ENCODE measurements at places on chromosomes 12 and 14.

- DNase-seq: no peak
Observed at GRCh38 chr12:12282761-12283425, 16.0 kb upstream of the LRP6 start.

- no peak for DNase-seq
Observed at GRCh38 chr12:92130999-92131398, 14.6 kb downstream of the BTG1 start.

DNA sequence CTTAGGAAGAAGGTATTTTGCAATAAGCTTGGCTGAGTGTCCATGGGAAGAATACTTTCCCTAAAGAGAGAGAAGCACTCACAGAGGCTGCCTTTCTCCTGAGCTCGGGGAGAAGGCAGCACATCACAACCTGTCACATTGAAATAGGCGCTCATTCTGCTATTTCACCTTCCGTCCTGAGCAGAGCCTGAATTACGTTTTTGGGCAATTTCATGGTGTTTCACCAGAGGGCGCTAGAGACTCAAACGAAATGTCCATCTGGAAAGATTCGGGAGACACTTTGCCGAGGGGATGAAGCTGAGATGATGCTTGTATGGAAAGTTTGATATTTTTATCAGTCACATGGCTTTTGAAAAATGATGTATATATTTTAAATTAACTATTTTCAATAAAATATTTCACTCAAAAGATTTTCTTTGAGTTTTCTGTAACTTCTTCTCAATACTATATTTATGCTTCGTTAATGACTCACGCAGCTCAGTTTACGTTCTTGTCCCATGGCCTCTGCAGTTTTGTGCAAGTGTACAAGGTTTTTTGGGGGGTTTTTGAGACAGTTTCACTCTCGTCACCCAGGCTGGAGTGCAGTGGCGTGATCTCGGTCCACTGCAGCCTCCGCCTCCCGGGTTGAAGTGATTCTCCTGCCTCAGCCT lies 17.4 kb upstream of the B4GALNT3 start:
- peak; percentile 27 for DNase-seq

- DNase-seq: no peak
Observed at GRCh38 chr12:11653215-11653753, 3.8 kb downstream of the ETV6 start.

- DNase-seq: no peak
Observed at GRCh38 chr14:33457617-33458016, 493.3 kb downstream of the EGLN3 start.

DNA sequence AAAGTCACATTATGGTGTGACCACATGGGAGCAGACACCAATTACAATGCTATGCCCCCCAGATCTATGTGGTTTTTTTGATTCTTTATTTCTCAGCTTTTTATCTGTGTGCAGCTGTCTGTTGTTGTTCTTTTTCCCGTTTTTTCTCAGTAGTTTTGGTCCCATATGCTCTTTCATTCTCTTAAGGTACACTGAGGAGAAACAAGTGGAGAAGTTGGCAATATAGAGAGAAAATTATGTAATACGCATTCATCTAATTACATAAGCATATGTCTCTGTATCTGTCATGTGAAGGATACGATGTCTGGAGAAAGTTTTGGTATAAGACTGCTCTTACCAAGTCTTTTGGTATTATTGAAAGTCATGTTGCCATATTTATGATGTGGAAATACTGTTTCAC lies 819.0 kb downstream of the NRXN3 start:
- DNase-seq: no peak

DNA sequence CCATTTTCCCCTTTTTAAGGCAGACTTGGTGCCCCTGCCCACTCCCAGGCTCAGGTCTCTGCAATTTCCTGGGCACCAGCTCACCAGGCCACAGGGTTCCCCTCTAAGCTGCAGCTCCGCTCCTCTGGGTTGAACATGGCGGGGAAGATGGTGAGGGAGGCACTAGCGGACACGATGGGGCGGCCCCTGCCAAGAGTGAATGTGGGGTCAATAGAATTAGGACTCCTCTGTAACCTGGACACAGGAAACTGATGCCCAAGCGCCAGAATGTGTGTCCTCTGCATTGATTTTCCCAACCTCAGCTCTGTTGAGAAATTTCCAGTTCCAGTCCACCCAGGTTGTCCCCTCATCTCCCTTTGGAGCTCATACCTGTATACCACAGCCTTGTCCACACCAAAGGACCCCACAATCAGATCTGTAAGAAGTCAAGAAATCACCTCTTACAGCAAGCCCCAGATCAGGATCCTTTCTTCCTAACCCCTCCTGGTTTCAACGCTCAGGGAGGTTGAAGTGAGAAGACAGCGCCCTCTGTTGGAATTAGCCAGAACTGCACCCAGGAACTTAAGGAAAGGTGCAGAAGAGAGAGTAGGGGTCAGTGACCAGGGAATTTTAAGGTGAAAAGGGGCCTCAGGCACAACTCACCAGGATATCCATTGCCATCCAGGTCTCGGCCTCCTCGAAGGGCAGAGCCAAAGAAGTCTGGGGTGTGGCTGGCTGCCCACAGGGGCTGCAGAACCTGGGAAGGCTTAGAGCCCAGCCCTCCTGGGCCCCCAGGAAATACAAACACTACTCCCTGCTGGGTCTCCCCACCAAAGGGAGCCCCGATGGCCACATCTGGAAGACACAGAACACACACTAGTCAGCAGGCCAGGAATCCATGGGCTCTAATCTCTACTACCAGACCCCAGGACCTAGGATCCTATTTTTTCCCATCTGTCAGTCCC lies 14.7 kb downstream of the ITGA5 start:
- no peak for DNase-seq

- DNase-seq: no peak
Observed at GRCh38 chr12:66598079-66598478, 80.8 kb downstream of the GRIP1 start.

DNA sequence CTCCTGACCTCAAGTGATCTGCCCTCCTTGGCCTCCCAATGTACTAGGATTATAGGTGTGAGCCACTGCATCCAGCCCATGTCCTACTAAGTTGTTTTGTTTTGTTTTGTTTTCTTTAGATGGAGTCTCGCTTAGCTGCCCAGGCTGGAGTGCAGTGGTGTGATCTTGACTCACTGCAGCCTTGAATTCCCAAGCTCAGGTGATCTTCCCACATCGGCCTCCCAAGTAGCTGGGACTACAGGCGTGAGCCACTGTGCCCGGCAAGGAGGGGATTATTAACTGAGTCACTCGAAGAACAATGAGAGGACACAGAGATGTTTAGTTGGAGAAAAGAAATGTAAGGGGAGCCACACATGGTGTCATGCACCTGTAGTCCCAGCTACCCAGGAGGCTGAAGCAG lies 18.0 kb upstream of the ERBB3 start:
- no peak for DNase-seq

DNA sequence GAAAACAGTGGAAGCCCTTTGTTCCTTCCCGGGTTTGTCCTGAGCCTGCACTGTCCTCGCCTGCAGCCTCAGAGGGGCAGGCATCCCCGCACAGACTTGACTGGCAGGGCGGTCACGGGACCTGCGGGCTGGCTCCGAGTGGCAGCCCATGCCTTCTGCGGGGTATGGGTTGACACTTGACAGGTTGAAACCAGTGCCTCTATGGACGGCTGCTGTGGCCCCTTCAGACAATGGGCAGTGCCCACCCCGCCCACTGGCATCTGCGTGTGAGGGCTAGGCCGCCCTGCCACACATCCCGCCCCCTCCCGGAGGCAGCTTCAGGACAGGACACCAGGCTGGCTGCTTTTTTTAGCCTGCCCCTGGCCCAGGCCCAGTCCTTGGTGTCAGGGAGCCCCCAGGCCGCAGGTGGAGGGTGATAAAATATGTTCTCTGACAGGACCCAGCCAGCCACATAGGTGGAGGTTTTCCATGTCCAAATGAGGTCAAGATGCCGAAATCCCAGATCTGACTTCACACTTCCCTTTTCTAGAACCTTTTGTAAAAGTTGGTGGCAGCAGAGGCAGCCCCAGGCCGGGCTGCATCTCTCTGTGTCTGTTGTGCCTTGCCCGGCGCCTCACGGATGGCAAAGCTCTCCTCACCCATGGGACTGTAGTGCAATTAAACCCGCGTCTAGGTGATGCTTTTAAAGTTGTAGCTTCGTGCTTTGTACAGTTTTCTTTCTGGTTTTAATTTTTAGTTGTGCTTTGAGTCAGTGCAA lies 10.0 kb downstream of the ANKRD9 start:
- no peak for DNase-seq

DNA sequence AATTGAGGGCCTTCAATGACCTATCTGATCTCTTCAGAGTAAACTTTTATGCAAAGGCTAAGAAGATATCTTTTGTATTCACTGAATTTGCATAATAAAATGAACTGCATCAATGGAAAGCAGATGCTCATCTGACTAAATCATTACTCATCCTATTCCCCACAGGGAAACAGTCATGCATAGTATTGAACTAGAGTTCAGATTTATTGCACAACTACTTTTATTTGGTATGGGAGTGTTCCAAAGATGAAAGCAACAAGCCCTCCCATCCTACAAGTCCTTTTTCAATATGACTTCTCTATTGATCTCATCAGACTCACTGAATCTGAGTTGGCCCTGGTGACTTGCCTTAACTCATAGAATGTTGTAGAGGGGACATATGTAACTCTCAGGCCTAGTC lies 159.8 kb downstream of the KITLG start:
- DNase-seq: no peak

GRCh38 chr12:565589-566105 lies 97.6 kb downstream of the NINJ2 start:
- DNase-seq: no peak

- no peak for DNase-seq
Observed at GRCh38 chr12:68175557-68176061, 16.1 kb upstream of the IFNG start.

GRCh38 chr14:39568809-39569538 lies 136.7 kb upstream of the FBXO33 start:
- no peak for DNase-seq

- DNase-seq: no peak
Observed at GRCh38 chr12:52209321-52209720, 17.5 kb upstream of the KRT80 start.

GRCh38 chr12:32390572-32391219 lies 8.7 kb upstream of the FGD4 start:
- DNase-seq: no peak

- DNase-seq: no peak
Observed at GRCh38 chr12:55019784-55020183, at the start of gene NEUROD4. Gene NEUROD4, plus strand, starts transcription at chr12:55019974. Its CDS starts 6,466 bp downstream, at chr12:55026440.

DNA sequence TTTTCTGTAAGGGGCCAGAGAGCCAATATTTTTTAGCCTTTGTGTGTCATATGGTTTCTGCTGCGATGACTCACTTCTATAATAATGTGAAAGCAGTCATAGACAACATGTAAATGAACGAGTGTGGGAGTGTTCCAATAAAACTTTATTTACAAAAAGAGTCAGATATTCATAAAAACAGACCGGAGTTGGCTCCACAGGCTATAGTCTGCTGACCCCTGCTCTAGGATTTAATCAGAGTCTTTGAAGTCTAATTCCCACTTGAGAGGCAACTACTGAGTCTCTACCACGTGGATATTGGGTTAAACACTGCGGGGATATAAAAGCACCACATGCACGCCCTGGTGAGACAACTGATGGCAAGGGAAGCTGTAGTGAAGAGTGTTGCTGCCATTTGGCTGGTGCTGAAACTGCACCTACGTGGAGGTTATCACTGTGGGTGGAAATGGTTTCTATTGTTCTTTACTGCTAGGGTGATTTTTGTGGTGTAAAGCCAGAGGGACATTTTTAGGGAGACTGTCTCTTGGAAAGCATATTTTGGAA lies 3.6 kb upstream of the NINJ2 start:
- no peak for DNase-seq

GRCh38 chr12:110465024-110465423 lies 3.0 kb downstream of the GPN3 start:
- DNase-seq: no peak

DNA sequence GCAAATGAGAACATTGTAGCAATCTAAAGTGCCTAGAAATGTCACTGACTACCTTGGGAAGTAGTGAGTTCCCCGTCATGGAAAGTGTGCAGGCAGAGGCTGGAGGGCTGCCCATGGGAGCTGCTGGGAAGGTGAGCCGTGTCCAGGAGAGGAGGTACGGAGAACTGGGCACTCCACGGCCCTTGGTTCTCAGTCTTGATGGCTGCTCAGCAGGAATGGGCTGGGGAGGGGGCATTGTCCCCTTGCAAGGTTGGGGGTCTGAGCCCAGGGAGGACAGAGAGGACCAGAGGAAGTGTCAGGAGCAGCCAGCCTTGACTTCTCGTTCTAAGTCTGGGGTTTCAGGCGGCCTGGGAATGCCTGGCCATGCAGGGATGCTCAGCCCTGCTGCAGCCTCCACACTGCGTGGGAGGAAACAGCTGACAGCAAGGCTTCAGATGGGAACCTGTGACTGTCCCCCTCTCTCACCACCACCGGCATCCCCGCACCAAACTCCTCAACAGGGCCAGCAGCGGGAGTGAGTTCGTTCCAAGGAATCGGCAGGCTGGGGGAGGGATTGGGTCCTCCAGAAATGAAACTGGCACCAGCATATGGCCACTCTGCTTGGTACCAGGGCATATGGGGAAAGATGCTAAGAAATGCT lies 140.2 kb downstream of the BCL11B start:
- DNase-seq: peak; percentile 33

DNA sequence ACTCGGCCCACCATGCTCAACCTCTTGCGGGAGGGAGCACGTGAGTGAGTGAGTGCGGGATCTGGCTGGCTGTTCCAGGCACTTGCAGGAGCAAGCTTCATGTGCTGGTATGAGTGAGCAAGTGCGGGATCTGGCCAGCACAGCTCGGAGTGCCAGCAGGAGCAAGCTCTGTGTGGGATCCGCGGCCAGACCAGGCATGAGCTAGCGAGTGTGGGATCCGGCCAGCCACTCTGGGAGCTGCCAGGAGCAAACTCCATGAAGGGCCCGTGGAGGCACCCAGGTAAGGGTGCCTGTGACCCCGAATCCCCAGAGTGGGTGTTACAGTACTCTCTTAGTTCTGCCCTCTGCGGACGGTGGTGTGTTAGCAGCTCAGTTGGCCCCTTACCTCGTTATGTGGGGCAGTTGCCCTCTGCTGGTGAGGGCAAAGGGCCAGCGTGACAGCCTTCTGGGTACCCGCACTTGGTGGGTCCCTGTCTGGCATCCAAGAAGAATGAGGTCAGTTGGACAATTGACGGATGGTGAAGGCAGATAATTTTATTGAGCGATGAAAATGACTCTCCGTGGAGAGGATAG lies 38.3 kb downstream of the RAD51B start:
- DNase-seq: no peak
